ENCODE measurements at places on chromosomes 6 and 20.

GRCh38 chr20:58209652-58210397 is 18.6 kb downstream of the ANKRD60 start:
- peak; percentile 94 for DNase-seq

GRCh38 chr6:146357578-146358430 is 185.8 kb upstream of the RAB32 start:
- DNase-seq: no peak

GRCh38 chr6:145704143-145704781 is 31.1 kb downstream of the EPM2A start:
- DNase-seq: no peak

- no peak for DNase-seq
Observed at GRCh38 chr20:57118107-57118769, 148.2 kb downstream of the BMP7 start.

GRCh38 chr20:34990661-34991214 is 35.1 kb downstream of the MYH7B start:
- DNase-seq: no peak

DNA sequence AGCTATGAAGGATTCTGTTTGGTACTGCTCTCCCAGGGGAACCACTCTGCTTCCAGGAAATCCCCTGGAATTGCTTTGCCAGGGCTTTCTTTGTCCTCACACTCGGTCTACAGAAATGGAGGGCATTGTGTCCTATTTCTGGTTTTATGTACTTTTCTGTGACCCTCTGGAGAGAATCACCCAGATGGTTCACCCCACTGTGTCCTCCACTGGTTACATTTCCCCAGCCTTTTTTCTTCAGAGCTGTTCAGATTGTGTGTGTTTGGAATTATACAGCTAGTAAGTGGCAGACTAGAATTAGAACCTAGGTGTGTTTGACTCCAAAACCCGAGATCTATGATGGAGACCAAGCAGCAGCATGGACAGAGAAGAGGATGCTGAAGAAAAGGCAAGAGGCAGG is 80.8 kb downstream of the CD164 start:
- no peak for DNase-seq

- DNase-seq: no peak
Observed at GRCh38 chr6:10556992-10557391, 35.8 kb downstream of the GCNT2 start.

DNA sequence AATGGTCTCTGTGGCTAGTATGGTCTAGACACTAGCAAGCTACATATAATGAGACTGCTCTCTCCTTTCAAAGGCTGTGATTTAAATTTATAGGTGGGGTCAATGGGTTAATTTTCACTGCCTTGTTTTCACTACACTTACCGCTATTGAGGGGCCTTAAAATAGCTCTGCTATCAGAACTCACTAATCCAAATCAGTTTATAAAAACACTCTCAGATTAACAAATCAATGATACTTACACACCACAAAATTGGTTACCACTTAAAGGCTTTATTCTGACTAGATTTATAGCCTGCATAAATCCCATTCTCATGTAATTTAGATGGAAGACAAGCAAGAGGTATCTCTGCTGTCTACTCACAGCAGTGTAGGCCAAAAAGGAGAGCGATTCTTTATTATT is 313.0 kb upstream of the AGPAT4 start:
- no peak for DNase-seq

All from head of caudate nucleus (tissue), 42 donors.